Occipital lobe (tissue), 3 donors: ENCODE measurements at places on chromosomes 16 and 17.
A peak's percentile ranks its signal among the peaks of the same experiment; 100 is the strongest.

DNA sequence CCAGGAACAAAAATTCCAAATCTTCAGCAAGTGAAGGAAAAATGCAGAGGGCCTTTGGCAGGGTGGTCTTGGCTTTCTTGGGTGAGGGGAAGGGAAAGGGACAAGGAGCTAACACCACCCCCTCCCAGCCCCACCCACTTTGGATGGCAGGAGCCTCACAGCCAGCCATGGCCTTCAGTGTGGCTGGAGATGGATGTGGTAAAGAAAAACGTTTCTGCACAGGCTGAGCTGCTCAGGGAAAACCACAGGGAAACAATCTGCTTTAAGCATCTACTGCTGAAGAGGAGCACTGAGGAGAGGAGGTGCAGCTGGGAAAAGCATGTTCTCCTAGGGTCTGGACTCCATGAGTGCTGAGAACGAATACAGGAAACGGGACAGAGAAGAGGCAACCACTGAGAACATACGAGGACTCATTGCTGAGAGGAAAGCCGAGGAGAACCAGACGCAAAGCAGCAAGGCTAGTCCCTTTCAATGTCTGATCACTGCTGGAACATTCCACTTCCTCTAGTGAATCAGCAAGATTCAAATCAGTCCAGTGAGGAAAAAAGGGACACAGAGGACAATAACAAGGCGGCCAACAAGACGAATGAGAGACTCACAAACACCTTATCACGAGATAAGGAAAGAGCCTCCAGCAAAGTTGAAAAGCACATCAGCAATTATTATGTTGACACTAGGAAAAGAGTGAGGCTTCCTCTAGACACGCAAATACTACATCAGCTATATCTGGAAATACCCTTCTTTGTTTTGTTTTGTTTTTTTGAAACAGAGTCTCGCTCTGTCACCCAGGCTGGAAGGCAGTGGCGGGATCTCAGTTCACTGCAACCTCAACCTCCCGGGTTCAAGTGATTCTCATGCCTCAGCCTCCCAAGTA lies 41.7 kb downstream of the ZZEF1 start:
- DNase-seq = no peak

DNA sequence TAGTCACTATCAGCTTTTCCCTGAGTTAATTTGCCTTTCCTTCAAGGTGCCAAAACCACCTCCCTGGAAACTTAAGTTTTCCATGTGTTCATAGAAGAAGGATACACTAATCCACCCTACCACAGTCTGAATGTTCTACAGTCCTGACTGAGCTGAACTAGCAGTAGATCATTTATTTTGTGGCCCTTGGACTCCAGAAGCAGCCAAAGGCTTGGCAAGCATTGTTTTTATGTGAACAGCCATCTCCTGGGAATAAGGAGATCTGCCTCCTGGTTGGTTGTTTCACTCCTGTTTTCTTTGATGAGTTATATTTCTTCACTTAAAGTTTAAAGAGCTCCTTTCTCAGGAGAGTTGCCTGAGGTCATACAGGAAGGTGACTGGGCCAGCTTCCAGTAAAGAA lies 634.6 kb upstream of the SOX9 start:
- DNase-seq = no peak

DNA sequence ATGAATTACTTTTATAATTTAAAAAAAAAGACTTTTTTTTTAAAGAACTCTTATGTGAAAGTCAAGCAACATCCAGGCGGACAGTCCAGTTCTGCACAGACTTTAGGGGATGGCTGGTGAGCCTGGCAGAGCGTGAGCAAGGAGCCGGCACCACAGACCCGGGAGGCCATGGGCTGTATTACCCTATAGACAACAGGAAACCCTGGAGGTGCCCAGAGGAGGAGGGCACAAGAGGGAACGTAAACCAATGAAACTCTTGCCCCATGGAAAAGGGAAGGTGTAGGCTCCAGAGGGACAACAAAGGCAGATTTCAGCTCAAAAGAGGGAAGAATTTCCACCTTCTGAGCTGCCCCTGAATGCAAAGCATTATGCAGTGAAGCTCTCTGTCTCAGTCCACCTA lies 25.5 kb upstream of the RPH3AL start:
- no peak for DNase-seq

- no peak for DNase-seq
Measured at GRCh38 chr17:49716668-49717364, 9.1 kb upstream of the SLC35B1 start.

DNA sequence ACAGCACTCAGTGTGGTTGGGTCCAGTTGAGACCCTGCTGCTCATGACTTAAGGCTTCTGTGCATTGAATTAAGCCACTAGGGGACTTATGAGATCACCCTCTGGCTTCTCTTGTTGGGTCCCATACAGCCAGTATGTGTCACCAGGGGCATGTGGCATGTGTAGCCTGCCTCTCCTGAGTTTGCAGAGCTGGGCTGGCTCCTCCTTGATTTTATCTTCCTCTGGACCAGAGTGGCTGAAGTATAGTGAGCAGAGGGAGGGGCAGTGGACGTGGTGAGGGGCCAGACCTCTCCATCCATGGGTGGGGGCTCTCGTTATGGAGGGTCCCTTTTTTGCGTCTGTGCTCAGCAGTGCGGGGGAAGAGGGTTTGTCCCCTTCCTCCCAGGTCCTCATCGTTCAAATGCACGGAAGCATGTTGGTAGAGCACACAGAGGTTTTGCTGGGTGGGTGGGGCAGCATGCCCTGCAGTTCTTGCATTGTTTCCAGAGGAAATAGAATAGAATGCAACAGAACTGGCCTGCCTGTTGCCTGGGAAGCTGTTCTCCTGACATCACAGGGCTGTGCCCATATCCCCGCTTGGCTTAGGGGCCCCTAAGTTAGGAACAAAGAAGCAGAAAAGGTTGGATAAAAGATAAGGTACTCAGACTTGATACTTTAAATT lies 77.4 kb downstream of the SPECC1 start:
- no peak for DNase-seq

- no peak for DNase-seq
Measured at GRCh38 chr17:47973541-47973940, 2.6 kb downstream of the CDK5RAP3 start.

DNA sequence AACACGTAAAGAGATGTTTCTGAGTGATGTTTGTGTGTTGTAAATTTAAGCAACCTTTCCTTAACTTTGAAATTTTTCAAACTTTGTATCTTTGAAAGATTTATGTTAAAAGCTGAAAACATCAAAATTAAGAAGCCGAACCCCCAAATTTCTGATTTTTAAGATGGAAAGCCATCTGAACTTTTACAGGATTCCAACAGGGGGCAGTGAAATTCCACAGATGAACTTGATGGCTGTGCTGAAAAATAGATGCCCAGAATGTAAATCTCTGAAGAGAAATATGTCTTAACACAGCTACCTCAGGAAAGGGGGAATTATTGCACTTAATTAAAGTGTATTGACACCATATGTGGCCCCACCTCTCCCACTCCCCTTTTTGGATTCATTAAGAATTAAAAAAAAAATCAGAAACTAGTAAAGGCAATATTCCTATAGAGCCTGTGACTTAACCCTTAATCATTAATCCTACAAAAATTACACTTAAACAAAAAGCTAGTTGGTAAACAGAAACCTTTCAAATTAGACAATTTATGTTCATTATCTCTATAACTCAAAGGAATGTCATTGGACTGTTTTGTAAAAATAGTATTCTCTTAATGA lies 597.9 kb downstream of the KCNJ2 start:
- DNase-seq = no peak

GRCh38 chr16:3264137-3265036 lies 8.0 kb upstream of the MEFV start:
- peak; percentile 99 for DNase-seq

GRCh38 chr16:85569615-85570212 lies 43.4 kb upstream of the GSE1 start:
- DNase-seq = no peak

- no peak for DNase-seq
Measured at GRCh38 chr16:68183046-68183445, 52.9 kb downstream of the ESRP2 start.

- no peak for DNase-seq
Measured at GRCh38 chr17:27530764-27531391, 74.6 kb downstream of the KSR1 start.

DNA sequence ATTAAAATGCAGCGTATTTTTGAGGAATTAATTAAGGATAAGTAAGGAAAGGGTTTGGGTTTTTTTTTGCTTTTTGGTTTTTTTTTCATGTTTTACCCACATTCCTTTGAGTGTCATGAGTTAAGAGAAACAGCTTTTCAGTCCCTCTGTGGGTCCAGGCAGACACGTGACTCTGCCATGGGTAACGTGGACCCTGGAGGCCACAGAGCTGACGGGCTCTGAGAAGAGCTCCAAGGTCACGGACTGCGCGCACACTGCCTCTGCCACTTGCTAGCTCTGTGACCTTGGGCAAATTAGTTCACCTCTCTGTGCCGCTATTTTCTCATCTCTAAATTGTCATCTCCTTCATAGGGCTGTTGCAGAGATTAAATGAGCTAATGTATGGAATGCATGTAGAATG lies 588.2 kb upstream of the CDH11 start:
- no peak for DNase-seq

DNA sequence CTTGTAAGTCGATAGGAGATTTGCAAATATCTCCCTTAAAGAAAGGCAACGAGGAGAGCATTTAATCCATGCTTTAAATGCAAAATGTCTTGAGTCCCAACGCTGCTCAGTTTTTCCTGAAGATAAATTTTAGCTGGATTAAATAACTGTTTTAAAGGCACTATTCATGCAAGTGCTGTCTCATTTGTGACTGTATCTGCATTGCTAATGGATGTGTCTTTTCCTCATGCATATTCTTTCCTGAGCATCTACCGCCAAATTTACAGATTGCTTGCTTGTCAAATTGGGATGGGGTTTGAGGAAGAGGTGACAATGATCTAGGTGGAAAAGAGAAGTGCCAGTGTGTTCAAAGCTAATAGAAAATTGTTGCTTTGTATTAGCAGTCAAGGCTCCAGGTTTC lies 106.9 kb downstream of the RBFOX1 start:
- DNase-seq = no peak

DNA sequence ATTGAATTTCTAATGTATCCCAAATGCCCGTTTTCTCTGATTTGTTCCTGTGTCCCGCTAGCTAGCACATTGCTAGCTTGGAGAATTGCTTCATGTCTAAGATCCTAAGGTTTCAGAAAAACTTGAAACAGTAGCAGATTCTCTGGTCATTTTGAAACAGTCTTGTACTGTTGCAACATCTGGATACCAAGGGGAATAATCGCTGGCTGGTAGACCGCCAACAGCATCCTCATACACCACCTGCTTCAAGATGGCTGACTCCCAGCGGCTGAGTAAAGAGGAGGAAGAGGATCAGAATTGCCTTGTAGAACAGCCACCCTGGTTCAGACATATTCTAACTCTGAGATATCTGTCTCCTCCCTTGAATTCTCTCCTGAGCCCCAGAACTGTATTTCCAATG lies 226.7 kb upstream of the ELAC2 start:
- no peak for DNase-seq

DNA sequence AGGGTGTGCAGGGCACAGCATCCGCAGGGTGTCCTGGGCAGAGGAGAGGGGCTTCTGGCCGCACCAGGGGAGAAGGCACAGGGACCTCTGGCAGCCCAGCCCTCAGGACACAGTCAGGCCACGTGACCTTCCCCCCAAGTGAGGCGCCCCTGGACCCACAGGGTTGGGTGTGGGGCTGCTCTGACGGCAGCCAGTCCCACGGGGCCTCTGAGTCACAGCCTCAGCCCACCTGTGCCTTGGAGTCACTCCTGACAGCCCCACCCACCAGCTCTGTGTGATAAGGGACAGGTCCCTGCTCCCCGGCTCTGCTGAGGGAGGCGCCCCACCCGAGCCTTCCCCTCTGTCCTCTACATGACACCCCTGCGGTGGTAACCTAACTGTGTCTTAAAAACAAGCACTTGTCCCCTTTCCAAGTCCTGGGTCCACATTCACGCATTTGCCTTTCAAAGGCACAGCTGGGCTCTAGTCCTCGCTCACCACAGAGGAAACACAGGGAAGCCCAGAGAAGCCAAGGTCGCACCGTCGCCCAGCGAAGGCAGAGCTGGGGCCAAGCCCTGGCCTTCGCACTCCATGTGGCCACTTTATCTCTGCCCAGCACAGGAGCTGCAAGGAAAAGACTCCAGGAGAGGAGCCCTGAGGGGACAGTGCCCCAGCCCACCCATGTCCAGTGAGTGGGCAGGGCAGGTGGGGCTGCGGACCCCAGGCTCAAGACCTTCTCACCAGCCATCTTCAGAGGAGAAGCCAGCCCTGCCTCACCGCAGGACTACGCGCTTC lies 5.1 kb upstream of the NPTX1 start:
- DNase-seq = no peak

DNA sequence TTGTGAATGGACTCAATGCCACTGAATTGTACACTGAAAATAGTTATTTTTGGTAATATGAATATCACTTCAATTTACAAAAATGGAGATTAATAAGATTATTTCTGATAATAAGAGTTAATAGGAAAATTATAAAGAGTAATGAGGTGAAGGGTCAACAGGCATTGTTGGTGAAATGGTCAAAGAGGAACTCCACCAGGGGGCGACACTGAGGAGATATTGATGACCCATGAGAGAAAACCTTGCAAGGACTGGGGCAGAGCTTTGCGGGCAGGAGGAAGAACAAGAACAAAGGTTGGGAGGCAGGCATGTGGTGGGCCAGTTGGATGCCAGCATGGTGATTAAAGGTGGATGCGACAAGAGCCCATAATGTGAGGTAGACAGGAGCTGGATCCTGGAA lies 74.0 kb upstream of the XYLT1 start:
- no peak for DNase-seq

- no peak for DNase-seq
Measured at GRCh38 chr17:12603566-12603965, 62.1 kb upstream of the MYOCD start.

DNA sequence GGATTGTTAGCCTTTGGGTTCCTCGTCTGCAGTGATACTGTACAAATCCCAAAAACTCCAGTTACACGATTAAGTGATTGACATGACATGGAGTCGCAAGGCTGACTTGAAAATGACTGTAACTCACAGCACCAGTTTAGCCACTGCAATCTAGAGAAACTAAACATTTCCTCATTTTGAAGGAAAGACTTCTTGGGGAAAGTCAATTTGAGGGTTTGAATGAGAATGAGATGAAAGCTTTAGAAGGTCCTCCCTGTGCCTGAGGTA lies 4.8 kb downstream of the BANP start:
- no peak for DNase-seq

GRCh38 chr16:907842-908241 lies 62.9 kb downstream of the LMF1 start:
- DNase-seq = peak; percentile 35
